NCI-H82 (cell line): ENCODE measurements at places on chromosomes 7 and 10.

- peak; percentile 68 for DNase-seq
These were observed 38.0 kb upstream of the TARP start for GRCh38 chr7:38311329-38311937.

GRCh38 chr7:22481726-22482125, 18.3 kb downstream of the STEAP1B start:
- DNase-seq: no peak

DNA sequence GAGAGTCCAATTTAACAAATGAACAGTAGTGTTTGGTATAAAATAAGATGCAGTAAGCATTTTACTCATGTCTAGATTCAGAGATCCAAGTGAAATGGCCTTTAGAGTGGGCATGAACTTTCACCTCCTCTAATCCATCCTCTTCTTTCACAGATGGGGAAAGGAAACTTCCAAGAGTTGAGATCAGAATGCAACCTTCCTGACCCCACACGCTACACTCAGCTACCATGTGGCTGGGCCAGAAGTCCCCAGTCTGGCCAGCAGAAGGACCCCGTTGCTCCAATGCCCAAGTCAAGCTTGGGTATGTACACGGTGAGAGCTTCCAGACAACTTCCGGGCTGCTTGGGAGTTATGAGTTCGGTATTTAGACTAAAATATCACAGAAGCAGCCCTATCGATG, 228.0 kb downstream of the ELMO1 start:
- no peak for DNase-seq

GRCh38 chr7:158000160-158000559, 587.5 kb downstream of the PTPRN2 start:
- no peak for DNase-seq

GRCh38 chr10:132679640-132680039, 106.3 kb downstream of the NKX6-2 start:
- no peak for DNase-seq

GRCh38 chr10:85222300-85222699, 893.9 kb downstream of the CCSER2 start:
- no peak for DNase-seq

- DNase-seq: no peak
These were observed 1011.2 kb downstream of the KCNMA1 start for GRCh38 chr10:76626386-76626785.

GRCh38 chr10:43218951-43219837, 47.7 kb downstream of the RASGEF1A start:
- no peak for DNase-seq

GRCh38 chr7:108232076-108232475, 101.9 kb upstream of the LAMB4 start:
- DNase-seq: no peak

DNA sequence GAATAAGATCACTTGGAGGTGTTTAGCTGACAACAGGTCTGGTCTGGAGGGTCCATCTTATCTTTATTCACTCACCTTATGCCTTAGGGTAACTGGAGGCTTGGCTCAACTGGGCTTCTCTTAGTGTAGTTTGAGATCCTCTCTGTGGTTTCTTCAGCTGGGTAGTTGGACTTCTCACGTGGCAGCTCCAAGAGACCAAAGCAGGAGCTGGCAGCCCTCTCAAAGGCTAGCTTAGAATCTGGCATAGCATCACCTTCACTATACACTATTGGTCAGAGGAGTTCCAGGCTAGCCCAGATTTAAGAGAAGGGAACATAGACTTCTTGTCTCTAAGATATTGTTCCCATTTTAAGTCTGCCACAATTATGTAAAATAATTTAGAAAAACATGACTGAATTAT, 16.4 kb downstream of the ADK start:
- DNase-seq: no peak

DNA sequence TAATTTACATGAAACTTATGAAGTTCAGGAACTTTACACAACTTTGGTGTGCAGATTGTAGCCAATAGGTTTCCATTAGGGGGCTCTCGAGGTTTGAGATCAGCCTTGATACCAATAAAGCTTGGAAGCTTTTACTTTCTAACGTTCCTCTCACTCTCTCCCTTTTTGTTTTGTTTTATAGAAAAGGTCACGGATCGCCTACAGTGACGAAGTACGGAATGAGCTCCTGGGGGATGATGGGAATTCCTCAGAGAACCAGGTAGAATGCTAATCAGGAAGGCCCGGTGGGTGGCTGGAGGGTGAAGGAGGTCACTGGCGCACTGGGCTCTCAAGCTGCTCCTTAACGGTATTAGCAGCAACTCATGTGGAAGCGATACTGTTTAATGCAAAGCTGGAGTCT, 79.9 kb downstream of the VTI1A start:
- DNase-seq: no peak

GRCh38 chr10:103791858-103792257, 63.5 kb downstream of the SH3PXD2A start:
- DNase-seq: no peak

DNA sequence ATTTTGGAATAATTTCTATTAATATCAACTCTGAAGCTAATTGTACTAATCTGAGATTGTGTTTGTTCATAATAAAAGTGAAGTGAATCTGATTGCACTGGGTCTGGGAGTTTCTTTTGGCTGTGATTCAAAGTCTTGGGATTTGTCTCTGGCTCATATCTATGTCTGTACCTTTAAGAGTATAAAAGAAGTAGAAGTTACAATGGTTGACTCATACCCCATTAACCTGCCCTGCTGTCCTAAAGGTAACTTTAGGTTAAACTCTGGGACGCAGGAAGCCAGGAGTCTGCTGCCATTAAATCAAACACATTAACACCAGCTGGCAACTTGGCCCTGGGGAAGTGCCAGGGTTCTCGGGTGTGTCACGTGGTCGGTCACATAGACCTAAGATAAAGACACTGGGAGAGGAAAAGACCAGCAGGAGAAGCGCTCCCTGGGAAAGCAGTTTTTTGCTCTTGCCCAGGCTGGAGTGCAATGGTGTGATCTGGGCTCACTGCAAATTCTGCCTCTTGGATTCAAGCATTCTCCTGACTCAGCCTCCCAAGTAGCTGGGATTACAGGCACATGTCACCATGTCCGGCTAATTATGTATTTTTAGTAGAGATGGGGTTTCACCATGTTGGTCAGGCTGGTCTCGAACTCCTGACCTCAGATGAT, 17.8 kb downstream of the SCD start:
- peak; percentile 70 for DNase-seq

- DNase-seq: no peak
These were observed 317.0 kb downstream of the GLRX3 start for GRCh38 chr10:130453036-130453720.

DNA sequence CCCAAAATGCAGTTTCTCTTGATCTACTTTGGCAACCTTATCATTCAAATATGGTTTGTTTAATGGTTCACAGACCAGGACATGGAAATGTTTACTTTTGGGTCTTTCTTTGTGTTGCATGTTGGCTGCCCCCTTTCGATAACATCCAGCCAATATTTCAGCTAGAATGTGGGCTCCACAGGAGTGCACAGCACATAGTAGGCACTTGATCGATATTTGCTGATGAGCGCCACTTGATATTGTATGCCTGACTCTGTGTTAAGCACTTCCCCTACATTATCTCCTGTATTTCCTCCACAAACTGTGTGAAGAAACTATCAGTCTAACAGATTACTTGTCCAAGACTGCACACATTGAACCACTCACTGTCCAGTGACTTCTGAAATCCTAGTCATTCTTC, 60.2 kb downstream of the SMURF1 start:
- no peak for DNase-seq

DNA sequence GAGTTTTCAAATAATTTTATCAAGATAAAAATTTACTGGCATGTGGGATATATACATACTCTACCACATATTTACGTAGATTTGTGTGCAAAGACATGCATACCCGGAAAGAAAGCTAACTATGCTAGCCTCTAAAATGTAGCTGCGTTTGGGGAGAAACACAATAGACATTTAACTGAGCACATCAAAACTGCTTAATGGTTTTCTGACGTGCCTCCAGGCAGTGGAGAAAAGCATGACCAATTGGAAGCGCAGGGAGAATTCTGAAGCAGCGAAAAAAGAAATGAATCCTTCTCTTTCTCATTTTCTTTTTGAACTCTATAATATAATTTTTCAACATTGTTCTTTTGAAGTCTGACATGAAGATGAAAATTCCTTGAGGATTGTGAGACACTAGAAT, 60.3 kb upstream of the LYZL1 start:
- no peak for DNase-seq

DNA sequence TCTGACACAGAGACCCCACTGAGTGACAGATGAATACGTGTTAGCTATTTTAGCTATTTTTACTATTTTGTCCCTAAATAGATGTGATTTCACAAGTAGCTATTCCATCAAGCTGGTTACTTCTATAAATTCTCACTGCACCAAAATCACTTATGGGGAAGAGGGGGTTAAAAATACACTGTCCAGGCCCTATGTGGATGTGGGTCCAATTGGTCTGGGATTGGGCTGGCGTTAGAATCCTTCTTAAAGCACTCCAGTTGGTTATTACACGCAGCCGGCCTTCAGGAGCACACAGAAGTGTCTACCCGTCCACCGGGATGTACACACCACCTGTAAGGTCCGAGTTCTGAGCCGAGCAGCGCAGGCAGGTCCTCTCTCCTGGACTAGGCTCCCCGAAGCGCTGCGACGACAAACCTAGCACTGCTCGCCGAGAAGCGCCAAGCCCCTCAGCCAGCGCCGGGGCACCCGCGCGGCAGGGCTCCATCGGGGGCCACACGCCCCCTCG, 222.3 kb upstream of the MKLN1 start:
- no peak for DNase-seq

DNA sequence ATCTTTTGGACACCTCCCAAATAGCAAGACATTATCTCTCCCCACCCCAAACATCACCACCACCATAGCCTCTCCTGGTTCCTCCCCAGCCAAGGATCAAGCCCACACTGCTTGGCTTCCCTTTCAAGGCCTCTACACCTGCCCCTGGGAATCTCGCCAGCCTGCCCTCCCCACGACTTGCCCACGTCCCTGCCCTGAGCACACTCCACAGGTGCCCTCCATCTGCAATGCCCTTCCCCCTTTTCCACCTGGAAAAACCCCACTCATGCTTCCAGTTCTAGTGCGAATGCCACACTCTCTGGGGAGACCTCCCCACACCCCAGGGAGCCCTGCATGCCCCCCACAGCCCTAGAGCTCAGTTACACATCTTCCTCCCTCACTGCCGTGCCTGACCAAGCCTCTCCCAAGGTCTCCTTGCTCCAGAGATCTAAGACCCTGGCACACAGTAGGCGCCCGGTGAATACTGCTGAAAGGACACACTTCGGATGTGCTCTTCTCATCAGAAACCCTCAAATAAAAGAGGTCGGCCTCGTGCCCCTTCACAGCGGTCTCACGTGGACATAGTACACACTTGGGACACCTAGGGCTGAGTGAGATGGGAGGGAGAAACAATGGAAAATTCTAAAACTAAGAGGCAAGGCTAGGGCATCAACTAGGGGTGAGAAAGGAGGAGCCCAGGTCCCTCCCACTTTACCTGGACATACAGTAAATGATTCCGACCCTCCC, 91.4 kb downstream of the DLG5 start:
- no peak for DNase-seq

DNA sequence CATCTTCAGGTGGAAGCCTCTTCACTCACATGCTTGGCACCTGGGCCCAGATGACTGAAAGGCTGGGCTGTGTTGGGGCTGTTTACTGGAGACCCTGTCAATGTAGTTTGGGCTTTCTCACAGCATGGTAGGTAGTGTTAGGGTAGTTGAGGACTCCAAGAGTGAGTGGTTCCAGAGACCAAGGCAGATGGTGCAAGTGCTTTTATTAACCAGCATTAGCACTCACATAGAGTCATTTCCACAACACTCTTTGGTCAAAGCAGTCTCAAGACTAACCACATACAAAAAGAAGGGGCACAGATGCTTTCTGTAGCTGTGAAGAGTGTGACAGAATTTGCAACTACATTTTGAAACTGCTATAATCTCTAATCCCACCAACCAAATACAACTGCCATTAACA, 135.0 kb downstream of the RTKN2 start:
- no peak for DNase-seq

GRCh38 chr10:21169271-21169670, 272.2 kb upstream of the NEBL start:
- no peak for DNase-seq

DNA sequence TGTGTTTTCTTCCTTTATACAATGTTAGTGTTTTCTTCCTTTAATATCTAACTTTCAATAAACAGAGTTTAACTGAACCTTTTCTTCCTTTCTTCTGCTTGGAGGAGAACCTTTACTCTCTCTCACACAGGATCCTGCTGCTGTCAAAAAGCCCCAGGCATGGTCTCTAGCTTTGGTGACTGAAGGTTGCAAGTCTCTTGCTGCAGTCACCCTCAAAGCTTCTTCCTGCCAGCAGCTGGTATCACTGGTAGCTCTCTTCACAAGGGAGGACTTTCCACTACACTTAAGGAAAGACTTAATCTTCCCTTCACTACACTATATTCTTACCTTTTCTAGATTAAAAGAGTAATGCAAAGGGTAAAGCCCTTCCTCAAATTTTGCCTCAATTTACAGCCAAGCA, 153.4 kb downstream of the SGMS1 start:
- DNase-seq: no peak

DNA sequence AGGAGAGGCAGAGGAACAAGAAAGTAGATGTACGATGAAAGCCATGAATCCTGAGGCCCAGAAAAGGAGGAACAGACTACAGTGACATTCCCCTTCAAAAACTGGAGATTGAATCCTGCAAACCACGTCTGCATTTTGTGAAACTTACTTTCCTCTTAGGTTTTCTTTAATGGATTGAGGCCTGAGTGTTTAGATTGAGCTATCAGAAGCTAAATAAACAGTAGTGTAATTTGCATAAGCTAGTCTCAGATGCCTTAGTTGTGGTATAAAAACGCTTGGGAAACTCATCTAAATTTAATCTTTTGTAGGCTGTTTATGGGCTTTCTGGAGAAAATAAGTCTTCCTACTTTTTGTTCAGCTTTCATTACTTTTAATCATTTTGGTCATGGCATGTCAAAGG, 94.8 kb upstream of the HDAC9 start:
- DNase-seq: no peak

DNA sequence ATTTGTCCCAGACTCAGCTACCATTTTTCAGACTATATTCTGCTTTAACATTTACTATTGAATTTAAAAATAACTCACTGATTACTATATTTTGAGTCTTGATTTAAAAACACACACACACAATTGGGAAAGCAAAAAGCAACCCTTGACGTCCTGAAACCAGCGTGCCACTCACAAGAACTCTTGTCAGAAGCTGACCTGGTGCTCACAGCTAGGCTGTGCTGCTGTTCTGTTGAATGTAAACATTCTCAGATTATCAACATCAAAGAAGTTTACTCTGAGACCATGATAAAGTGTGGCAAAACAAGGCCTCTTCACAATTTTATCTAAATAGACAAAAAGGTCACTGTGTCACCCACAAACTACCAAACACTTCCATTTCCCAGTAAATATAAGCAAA, 62.6 kb upstream of the CACNA2D1 start:
- DNase-seq: no peak
